Stimulated activated CD8-positive, alpha-beta memory T cell treated with anti-CD3 and anti-CD28 coated beads, Interleukin-4, amount 100 ng/mL, for 4 hours (primary cell): ENCODE measurements at places on chromosomes 5 and 9.

DNA sequence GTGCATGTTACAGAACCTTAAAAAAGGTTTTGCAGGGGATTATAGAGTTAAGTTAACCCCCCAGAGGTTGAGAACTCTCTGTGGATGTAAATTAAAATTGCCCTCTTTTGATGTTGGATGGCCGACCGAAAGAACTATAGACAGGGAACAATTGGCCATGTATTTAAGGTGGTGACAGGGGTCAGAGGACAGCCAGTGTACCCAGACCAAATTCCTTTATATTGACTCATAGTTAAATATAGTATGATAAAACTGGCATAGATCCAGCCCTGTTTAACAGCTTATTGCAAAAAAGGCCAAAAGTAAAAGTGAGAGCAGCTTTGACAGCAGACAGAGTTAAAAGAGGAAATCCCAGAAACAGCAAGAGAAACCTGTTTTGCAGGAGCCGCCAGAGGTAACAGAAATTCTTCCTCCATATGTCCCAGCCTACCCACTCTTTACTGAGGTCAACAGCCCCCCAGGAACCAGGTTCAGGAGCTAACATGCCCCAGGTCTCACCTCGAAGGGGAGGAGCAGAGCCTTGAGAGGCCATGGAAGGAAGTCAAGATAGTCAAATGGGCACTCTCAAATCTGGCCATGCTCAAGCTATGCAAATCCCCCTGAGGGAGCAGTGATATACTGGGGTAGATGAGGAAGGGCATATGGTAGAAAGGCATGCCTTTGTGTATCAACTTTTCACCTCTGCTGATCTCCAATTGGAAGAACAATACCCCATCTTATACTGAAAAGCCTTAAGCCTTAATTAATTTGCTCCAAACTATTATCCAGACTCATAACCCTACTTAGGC, 156.4 kb upstream of the COX7C start:
- no peak for DNase-seq

DNA sequence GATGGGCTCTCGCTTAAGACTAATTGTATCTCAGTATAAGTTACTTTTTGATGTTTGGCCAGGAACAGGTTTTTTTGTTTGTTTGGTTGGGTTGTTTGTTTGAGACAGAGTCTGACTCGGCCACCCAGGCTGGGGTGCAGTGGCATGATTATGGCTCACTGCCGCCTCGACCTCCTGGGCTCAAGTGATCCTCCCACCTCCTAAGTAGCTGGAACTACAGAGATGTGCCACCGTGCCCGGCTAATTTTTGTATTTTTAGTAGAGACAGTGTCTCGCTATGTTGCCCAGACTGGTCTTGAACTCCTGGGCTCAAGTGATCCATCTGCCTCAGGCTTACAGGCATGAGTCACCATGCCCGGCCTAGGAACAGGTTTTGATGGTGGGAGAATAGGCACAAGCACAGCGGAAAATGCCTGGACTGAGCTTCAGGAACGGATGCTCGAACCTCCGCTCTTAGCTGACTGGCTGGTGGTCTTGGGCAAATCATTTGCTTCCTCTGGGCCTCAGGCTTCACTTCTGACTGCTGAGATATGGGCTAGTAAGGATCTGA, 11.4 kb upstream of the SYNPO start:
- no peak for DNase-seq

DNA sequence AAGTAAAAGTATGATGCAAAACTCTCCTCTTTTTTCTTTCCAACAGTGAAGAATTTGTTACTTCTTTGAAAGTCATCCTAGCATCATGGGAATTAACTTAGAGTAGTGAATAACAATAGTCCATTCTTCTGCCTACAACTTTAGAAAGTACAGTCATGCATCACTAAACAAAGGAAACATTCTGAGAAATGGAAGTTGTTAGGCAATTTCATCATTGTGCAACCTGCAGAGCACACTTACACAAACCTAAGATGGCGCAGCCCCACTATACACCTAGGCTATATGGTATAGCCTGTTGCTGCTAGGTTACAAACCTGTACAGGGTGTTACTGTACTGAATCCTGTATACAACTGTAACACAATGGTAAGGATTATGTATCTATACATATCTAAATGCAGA, 1209.3 kb upstream of the C9orf72 start:
- DNase-seq, result no peak

DNA sequence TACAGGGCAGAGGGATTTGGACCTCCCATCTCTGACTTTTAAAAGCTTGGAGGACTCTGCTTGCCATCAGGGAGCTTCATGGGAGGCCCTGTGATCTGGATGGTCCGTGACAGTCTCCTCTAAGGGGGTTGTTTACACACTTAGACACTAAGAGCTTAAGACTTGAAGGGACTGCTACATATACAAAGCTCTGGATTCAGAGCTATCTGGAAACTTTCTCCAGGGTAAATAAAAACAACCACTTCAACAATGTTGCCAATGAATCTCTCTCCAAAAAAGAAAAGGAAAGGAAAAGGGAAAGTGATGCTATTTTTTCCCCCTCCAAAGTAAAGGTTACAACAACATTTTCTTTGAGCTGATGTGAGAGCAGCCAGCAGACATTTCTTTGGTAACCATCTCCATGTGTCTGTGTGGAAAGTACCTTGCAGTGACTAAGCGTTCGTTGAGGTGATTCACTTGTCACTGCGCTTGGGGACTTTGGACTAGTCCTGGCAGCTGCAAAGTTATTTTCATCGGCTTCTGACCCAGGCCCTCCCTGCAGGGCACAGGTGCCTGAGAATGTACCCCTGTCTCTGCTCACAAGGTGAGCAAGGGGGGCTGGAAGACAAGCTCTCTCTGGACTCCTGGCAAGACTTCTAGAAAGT, 262.1 kb upstream of the KLF4 start:
- no peak for DNase-seq

DNA sequence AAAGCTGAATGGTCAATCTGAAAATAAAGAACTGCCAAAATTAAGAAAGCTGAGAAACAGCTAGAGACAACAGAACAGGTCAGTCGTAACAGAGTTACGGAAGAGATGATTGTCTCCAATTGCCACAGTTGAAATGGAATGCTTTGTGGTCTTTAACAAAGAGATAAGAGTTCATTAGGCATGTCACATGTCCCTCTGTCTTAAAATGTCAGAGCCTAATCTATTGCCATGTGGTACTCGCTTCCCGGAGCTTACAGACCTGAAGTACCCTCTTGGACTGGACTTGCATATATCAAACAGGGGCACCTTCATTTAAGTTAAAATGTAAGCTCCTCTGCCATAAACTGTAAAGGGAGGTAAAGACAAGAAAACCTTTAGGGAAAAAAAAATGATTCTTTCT, 19.7 kb downstream of the TTC39B start:
- no peak for DNase-seq

DNA sequence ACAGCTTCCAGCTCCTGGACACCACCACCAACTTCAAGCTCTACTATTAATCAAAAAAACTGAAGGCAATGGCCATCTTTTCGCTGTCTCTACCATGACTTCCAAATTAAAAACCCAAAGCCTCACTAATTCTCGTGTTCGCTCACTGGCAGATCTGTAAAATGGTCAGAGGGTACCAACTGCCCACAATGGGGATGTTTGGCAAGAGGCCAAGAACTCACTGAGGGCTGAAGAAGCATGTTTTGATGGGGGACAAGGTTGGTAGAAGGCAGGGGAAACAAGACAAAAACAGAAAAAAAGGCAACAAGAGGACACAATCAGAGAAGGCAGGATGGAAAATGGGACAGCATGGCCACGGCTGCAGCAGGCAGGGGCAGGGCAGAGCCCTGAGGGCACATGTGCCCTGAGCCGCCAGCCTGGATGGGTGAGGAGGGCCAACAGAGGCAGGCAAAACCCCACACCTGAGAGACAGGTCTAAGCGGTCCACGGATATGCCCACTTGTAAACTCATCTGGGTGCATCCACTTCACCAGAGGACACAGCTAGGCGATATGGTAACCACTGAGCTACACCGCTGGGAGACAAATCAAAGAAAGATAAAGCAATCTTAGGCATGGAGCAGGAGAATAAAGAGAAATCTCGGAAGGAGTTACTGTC, 50.3 kb downstream of the PFDN1 start:
- DNase-seq, result no peak

GRCh38 chr5:156475182-156476157, 148.5 kb downstream of the SGCD start:
- no peak for DNase-seq

- peak; percentile 51 for DNase-seq
These were observed 17.3 kb upstream of the ODF2 start for GRCh38 chr9:128438343-128439109.
